Effector memory CD4-positive, alpha-beta T cell (primary cell): ENCODE measurements at places on chromosomes 16 and 17.

DNA sequence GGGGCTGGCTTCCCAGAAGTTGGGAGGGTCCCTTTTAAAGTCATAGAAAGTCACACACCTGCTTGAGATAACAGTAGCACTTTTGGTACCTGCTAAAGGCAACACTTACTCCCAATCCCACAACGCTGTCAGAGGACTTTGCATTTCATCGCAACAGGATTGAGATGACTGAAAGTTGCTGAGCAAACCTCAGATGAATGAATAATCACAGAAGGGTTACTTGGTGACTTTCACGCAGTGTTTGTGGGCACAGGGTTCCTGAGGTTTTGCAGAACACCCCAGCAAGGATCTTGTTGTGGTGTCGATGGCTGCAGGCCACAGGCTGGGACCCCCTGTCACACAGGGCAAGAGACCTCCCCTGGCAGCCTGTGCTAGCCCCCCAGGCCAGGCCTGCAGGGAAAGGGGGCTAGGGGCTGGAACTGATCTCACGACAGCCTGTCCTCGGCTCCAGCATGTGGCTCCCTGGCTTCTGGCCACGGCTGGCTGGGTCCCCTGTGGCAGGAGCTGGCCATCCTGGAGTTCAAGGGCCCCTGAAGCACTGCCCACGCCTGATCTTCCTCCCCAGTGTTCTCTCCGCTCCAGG, 79.4 kb upstream of the CBX4 start:
- no peak for DNase-seq

GRCh38 chr16:10852948-10853347, 24.1 kb upstream of the CIITA start:
- DNase-seq: no peak

DNA sequence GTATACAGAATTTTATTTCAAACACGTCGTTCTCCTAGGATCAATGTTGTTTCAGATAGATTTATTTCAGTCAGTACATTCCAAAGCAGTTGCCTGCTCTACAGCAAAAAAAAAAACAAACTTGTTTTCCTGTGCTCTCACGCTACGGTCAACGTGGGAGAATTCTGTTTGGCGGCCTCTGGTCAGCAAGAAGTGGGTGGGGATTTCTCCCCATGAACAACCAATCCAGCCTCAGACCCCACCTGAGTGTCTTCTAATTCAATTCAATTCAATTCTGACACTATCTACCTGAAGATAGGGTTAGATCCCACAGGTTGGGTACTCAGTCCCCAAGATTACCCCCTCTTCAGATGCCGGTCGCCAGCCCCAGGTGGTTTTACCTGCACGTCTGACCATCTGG, 22.1 kb downstream of the C17orf58 start:
- no peak for DNase-seq

DNA sequence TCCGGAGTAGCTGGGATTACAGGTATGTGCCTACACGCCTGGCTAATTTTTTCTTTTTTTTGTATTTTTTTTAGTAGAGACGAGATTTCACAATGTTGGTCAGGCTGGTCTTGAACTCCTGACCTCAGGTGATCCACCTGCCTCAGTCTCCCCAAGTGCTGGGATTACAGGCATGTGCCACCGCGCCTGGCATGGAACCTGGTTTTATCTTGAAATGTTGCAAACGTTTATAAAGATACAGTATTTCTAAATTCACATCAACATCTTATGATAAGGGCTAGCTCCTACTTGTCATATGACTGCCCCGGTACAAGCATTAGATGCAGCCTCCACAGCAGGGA, 1.5 kb upstream of the IST1 start:
- DNase-seq: no peak

DNA sequence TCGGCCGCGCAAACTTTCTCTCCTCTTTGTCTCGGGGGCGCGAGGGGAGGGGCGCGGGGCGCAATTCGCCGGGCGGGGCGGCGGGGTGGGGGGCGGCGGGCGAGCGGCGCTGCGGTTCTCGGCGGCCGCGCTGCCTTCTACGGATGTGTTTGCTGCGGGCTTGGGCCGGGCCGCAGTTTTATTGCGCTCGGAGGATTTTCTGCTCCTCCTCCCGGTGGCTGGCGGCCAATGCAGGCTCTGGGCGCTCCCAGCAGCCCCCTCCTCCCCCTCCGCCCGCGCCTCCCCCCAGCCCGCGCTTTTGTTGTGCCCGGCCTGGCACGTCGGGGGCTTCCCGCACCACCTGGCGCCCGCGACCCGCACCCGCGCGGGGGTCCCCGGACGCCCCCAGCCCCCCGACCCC, at the start of gene TIMP2:
TIMP2 (minus strand) TSS at position 154 of the 400 bp plus-strand sequence. CDS start 299 bp downstream, outside the sequence.
- DNase-seq: peak; percentile 35

DNA sequence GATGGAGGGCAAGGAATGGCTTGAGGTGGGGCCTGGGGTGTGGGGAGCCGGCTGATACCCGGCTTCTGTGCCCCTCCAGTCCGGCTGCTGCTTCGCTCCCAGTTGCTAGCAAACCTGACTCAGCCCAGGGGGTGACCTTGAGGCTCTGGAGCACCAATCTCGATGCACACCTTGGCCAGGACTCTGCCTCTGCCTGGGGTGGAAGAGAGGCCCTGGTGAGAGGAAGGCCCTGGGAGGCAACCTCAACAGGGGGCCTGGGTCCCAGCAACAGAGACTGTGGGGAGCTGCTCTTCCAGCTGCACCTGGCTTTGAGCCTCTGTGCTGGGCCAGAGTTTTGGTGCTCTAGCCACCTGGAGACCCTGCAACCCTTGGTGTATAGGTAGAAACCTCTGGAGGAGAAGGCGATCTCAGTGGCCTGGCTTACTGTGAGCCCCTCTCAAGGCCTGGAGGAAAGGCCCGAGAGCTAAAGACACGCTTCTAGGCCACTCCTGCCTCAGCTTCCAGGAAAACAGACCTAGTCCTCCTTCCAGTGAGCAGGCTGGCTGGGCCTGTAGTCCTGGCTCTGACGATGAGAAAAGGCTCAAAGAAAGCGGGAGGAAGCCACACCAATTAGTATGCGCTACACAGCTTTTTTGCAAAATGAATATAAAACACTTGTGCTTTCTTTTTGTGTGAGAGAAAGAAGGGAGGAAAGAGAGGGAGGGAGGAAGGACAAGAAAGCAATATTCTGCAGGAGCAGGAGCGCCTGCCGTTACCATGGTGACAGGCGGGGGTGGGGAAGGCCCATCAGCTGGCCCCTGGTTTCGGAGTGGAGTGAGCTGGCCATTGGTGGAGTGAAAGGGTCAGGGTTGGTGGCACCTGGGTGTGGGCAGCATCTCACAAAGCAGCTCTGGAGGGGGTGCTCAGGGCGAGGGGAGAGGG, 51.0 kb downstream of the VAC14 start:
- no peak for DNase-seq

DNA sequence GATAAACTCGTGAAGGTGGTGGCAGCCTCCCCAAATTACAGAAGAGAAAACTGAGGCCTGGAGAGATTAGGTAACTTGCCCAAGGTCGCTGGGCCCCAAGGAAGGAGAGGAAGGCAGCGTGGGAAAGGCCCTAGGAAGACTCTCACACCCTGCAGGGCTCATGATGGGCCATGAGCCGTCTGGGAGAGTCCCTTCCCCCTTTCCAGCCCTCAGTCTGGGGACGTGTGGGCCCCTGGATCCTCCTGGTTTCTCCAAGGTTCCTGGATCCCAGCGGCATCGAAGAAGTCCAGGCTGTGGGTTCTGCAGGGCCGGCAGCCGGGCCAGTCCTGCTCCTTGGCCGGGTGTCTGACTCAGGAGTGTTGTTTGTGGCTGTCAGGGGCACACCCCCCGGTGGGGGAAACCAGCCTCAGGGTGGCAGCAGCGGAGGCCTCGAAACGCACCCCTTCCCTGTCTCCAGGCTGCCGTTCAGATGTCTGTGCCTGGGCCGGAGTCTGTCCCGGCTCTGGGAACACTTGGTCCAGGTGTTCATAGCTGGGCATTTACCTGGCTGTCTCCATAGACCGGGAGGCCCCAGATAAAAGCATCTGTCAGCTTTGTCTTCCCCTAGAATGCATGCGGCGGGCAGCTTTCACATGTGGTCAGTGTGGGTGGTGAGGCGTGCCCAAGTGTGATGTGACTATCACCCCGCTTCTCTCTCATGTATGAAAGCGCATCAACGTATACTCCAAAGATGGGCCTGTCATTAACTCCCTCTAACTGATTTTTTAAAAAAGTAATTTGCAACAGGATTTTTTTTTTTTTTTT, 3.7 kb upstream of the RAP1GAP2 start:
- peak; percentile 58 for DNase-seq

- DNase-seq: peak; percentile 17
Observed at GRCh38 chr17:43020789-43021740, 1.1 kb downstream of the VAT1 start.

DNA sequence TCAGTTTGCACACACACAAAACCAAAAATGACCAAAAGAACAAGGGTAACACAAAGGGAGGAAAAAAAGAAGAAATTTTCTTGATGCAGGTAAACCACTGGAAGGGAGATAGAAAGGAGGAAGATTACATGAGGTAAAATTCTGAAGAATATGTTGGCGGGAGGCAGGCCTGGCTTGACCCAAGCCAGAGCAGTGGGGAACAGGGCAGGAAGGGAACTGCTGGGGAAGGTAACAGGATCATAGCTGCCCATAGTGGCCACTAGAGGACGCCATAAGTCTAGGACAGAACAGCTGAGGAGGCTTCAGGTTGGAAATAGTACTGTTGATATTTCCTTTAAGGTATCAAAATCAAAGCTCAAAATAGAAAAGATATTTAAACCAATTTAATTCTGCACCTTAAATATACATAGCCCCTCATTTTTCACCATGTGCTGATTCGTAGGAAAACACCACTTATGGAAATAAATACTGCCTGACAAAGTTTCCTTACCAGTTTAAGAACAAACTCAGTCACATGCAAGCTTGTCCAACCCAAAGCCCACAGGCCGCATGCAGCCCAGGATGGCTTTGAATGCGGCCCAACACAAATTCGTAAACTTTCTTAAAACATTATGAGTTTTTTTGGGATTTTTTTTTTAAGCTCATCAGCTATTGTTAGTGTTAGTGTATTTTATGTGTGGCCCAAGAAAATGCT, 15.5 kb downstream of the VPS35 start:
- DNase-seq: peak; percentile 18

GRCh38 chr16:8346294-8346693, 244.0 kb downstream of the TMEM114 start:
- DNase-seq: no peak

DNA sequence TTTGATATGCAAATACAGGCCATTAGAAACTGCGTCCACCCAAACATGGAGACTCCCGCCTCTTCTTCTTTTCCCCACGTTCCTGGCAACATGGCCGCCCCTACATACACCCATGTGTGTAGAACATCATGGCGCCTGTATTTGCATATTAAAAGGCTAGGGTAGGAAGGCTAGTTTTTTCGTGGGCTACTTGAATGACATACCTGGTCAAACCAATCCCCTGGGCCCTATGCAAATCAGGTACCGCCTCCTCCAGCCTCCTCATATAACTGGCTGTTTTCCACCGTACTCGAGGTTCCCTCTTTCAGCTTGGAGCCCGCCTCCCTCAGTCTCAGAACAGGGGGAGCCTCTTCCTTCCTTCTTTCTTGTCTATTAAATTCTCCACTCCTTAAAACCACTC, 840 bp upstream of the CD300LB start:
- no peak for DNase-seq

DNA sequence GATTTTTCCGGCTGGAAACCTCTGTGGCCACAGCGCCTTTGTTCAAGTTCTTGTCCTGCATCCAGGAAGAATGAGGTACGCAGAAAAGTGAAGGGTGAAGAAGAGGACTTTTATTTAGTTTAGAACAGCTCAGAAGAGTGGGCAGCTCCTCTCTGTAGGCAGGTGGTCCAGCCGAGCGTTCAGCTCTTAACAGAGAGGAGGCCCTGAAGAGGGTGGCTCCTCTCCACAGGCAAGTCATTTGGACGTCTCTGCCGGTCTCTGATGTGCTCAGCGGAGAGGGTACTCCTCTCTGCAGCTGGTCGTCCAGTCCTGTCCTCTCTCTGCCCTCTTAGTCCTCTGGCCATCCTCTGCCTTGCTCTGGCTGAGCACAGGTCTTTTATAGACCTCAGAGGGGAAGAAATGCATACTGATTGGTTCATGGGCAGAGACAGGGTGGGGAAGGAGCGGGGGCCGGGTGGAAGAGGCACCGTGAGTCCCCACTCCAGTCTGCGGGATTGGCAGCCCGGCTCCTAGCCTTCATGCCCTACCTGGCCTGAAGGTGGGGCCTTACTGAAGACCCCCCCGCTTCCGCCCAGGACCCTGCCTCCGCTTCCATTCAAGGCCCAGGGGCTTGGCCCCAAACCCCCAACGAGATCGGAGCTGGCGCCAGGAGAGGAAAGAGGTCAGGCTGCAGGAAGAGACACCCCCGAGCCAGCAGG, 70.0 kb upstream of the NKD1 start:
- no peak for DNase-seq

GRCh38 chr16:80447241-80447640, 93.6 kb upstream of the DYNLRB2 start:
- DNase-seq: no peak

- no peak for DNase-seq
Observed at GRCh38 chr16:84765616-84766580, 53.9 kb upstream of the CRISPLD2 start.
